Kidney (tissue), 22 donors: ENCODE measurements at places on chromosomes 6 and 20. TPM values are rescaled to one million over a fixed set of nuclear protein-coding genes. Genes with fewer than 3 reads are reported as not detected.
A peak's percentile ranks its signal among the peaks of the same experiment; 100 is the strongest.

- no peak for DNase-seq
These were observed 240.9 kb upstream of the BTBD3 start for GRCh38 chr20:11676630-11677287.

DNA sequence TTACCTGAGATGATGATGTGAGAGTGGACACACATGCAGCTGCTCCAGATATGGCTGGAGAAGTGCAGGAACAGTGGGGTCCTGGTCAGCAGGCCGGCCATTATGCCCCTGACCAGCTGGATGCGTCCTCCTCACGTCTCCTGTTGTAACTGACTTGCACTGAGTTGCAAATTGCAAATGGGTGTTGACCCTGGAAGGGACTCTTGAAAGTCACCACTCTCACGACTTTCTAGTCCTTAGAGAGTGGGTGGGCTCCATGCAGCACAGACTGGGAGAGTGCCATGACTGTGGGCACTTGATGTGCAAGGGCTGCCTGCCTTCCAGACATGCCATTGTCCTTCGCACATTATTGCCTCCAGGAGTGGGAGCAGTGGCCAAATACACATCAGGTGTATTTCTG is 10.8 kb downstream of the FAM83D start:
- DNase-seq: no peak

DNA sequence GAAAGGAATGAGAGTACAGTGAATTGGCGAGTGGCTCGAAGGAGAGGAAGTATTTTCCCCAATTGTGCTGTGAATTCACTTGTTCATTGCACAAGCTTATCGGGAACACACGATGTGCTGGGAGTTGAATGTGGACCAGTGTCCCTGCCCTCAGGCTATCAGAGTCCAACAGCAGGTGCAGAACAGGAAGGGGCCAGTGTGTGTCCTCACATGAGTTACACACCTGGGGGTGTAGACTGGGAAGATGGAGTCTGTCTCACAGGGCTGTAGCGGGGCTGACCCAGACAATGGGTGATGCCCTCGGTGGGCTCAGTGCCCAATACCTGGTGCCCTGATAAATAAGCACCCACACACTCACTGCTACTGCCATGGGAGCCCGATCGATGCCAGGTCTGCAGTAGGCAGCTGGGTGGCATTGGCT is 14.4 kb downstream of the DUSP22 start:
- DNase-seq: no peak

GRCh38 chr20:21146215-21146614 is 20.3 kb downstream of the KIZ start:
- DNase-seq: no peak

- no peak for DNase-seq
These were observed 354.2 kb upstream of the SULF2 start for GRCh38 chr20:48139262-48140041.

DNA sequence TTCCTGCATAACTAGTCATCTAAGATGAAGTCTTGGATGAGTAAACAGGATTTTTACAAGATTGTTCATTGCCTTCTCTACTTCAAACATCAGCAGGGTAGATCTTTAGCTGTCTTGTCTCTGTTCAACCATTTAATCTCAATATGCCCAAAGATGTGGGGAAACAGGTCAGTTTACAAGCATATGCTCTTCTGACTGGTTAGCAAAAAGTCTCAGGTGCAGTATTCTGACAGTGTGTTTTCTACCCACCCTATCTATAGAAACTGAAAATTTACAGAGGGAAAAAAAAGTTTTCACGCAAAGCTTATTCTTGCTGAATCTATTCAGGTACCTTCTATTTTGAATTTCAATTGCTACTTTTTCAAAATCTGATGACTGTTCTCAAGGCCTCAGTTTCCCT is 29.0 kb downstream of the MAP3K5 start:
- no peak for DNase-seq

- no peak for DNase-seq
These were observed 4.5 kb upstream of the GATA5 start for GRCh38 chr20:62480318-62480717.

- DNase-seq: no peak
These were observed 109.4 kb upstream of the CCN2 start for GRCh38 chr6:132060591-132060990.

- peak; percentile 26 for DNase-seq
These were observed 154.1 kb upstream of the MMS22L start for GRCh38 chr6:97437087-97437486.

- DNase-seq: no peak
These were observed 82.9 kb upstream of the TSHZ2 start for GRCh38 chr20:52889225-52889624.

DNA sequence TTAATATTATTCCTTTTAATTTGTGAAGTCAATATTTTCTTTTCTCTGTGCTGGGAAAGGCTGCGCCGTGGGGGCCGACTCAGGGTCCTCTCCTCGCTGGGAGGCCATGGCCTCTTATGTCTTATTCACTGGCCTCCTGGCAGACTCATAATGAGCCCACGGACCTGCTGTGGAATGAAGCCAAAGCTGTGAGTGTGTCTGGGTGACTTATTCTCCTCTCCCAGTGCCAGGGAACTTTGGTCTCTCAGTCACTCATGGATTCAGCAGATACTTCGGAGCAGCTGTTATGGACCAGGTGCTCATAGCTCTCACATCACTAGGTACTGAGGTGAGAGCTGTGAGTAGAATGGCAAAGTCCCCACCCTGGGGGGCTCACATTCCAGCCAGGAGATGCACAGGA is 297.6 kb downstream of the CDH26 start:
- no peak for DNase-seq

DNA sequence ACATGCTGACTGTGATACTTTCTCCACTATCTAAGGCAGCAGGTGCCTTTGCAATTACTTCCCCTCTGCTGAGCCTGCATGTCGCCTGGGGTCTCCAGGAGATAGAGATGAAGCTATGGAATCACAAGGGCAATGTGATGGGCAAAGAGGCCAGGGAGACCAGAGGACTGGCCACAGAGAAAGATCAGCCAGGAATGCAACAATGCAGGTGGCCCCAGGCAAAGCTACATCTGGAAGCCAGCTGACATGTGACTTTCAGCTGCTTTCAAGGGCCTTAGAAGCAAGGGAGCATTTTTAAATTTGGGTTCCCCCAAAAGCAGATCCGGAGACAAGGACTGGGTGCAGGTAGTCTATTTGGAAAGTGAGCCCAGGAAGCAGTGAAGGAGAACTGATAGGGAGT is 107.9 kb upstream of the SRSF6 start:
- DNase-seq: no peak

DNA sequence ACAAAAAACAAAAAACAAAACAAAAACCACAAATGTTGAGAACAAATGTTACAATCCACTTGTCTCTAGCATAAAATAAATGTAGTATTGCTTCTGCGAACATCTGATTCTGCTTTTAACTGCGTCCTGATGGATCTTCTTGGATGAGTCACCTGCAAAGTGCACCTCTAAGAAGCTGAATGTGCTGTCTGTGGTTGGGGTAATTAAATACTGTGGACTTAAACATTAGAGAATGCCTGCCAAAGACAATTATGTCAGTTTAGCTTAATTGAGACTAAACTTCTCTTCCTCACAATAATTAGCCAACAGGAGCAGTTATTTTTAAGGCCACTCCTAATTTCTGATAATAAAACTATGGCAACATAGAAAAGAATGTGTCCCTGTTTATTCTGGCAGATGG is 253.4 kb downstream of the PHACTR1 start:
- DNase-seq: no peak

ID1 gene
- total RNA-seq: 189 TPM

BNIP5 gene
- total RNA-seq: 0.44 TPM
